Fibroblast of lung (primary cell): ENCODE measurements at places on chromosomes 12 and 14. TPM values are rescaled to one million over a fixed set of nuclear protein-coding genes. Genes with fewer than 3 reads are reported as not detected.

Gene LBHD2
- total RNA-seq, result not detected in 2 replicates

Gene KCNK10
- not detected in 2 replicates for total RNA-seq

Gene RBP5
- total RNA-seq, result 0.26 TPM in 1 of 2 replicates, not detected in the other

Gene TAS2R19
- 3.1 and 5.3 TPM in 2 replicates for total RNA-seq

Gene CCDC88C
- 0.17 and 0.51 TPM in 2 replicates for total RNA-seq

Gene MYL6
- 1,163 and 1,517 TPM in 2 replicates for total RNA-seq

Gene ANO6
- 57.5 and 59.1 TPM in 2 replicates for total RNA-seq

Gene LRP1-AS
- total RNA-seq, result not detected in 2 replicates

Gene PTGER2
- total RNA-seq, result 30.0 and 38.8 TPM in 2 replicates

Gene COX8C
- total RNA-seq, result 0.33 TPM in 1 of 2 replicates, not detected in the other

Gene CLEC14A
- 2.6 and 5.3 TPM in 2 replicates for total RNA-seq

Gene ARHGAP9
- under 0.01 TPM in 2 replicates for total RNA-seq

Gene DNAL1
- 5.3 and 8.2 TPM in 2 replicates for total RNA-seq

Gene SFSWAP
- total RNA-seq, result 18.7 and 23.3 TPM in 2 replicates

Gene RTL1
- not detected in 2 replicates for total RNA-seq

Gene HOXC12
- total RNA-seq, result not detected in 2 replicates

Gene ITGA7
- 40.3 and 130 TPM in 2 replicates for total RNA-seq

Gene SYCP3
- total RNA-seq, result 0.17 and 0.26 TPM in 2 replicates

Gene KLRK1
- total RNA-seq, result not detected in 2 replicates
